Activated naive CD4-positive, alpha-beta T cell treated with anti-CD3 and anti-CD28 coated beads for 36 hours (primary cell): ENCODE measurements at places on chromosomes 4 and X. TPM values are rescaled to one million over a fixed set of nuclear protein-coding genes. Genes with fewer than 3 reads are reported as not detected.

Gene CXCR3
- total RNA-seq = 2.5 TPM

Gene DRP2
- 0.47 TPM for total RNA-seq

Gene GLRA2
- total RNA-seq = not detected

Gene NUP54
- total RNA-seq = 53.4 TPM

Gene EDA2R
- 5.8 TPM for total RNA-seq

Gene SPANXC
- total RNA-seq = not detected

Gene ENPEP
- not detected for total RNA-seq

Gene NIPAL1
- total RNA-seq = 2.0 TPM

Gene OTOP1
- total RNA-seq = not detected

- DNase-seq = no peak
- no peaks in the 10 kb centered on the region for H3K36me3 ChIP-seq
- H3K27ac ChIP-seq = no peak overlapping the region
Observed at GRCh38 chr4:66351761-66352160, 681.5 kb upstream of the EPHA5 start.

DNA sequence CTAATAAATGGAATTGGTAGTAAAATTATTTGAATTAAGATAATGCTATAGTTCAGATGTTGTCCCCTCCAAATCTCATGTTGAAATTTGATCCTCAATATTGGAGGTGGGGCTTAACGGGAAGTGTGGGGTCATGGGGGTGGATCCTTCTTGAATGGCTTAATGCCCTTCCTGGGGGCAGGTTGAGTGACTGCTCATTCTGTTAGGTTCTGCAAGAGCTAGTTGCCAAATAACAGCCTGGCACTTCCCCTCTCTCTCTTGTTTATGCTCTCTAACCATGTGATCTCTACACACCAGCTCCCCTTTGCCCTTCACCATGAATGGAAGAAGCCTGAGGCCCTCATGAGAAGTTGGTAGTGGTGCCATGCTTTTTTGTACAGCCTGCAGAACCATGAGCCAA lies 724.8 kb upstream of the FTHL17 start:
- H3K4me1 ChIP-seq = no peaks in the 10 kb centered on the region
- H3K27ac ChIP-seq = no peak overlapping the region
- H3K27me3 ChIP-seq = no peaks in the 10 kb centered on the region
- no peak for DNase-seq
- H3K36me3 ChIP-seq = no peaks in the 10 kb centered on the region

GRCh38 chr4:82543131-82543530 lies 18.7 kb downstream of the TMEM150C start:
- H3K27me3 ChIP-seq = peaks cover 11% of the 10 kb centered on the region
- no peak overlapping the region for H3K27ac ChIP-seq
- no peaks in the 10 kb centered on the region for H3K36me3 ChIP-seq
- H3K4me3 ChIP-seq = no peak overlapping the region
- H3K4me1 ChIP-seq = no peaks in the 10 kb centered on the region

DNA sequence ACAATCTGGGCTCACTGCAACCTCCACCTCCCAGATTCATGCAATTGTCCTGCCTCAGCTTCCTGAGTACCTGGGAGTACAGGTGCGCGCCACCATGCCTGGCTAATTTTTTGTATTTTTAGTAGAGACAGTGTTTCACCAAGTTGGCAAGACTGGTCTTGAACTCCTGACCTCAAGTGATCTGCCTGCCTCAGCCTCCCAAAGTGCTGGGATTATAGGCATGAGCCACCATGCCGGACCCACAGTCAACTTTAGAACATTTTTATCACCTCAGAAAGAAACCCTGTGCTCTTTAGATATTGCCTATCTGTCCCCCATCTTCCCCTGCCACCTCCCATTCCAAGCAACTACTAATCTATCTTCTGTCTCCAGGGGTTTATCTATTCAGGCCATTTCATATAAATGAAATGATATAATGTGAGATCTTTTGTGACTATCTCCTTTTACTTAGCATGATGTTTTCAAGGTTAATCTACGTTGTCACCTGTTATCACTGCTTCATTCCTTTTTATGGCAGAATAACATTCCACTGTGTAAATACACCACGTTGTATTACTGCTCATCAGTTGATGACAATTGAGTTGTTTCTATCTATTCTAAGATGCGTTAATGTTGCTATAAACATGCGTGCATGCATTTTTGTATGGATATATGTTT lies 44.3 kb upstream of the GALNT7 start:
- H3K4me3 ChIP-seq = no peak overlapping the region
- H3K36me3 ChIP-seq = no peaks in the 10 kb centered on the region

- no peak overlapping the region for H3K27ac ChIP-seq
- H3K27me3 ChIP-seq = no peaks in the 10 kb centered on the region
- no peaks in the 10 kb centered on the region for H3K36me3 ChIP-seq
- no peak overlapping the region for H3K4me3 ChIP-seq
- no peaks in the 10 kb centered on the region for H3K4me1 ChIP-seq
- no peak for DNase-seq
Observed at GRCh38 chr4:120850018-120850599, 72.4 kb downstream of the PRDM5 start.

DNA sequence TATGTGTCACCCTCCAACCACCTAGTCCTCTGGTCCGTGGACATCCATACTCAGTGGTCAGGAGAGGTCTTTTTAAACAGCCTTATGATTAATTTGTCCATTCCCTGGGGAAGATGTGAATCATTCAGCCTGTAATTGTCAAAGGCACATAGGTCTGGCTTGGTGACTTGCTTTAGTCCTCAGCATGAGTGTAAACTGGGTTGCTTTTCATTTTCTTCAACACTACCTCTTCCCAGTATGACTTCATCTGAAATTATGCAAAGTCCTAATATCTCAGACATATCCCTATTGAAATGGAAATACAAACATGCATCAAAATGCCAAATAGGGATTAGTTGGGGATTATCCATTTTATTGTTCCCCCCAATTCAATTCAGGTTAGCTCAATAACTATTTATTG lies 208.3 kb upstream of the AMOT start:
- no peaks in the 10 kb centered on the region for H3K4me1 ChIP-seq
- DNase-seq = no peak
- no peaks in the 10 kb centered on the region for H3K27me3 ChIP-seq

DNA sequence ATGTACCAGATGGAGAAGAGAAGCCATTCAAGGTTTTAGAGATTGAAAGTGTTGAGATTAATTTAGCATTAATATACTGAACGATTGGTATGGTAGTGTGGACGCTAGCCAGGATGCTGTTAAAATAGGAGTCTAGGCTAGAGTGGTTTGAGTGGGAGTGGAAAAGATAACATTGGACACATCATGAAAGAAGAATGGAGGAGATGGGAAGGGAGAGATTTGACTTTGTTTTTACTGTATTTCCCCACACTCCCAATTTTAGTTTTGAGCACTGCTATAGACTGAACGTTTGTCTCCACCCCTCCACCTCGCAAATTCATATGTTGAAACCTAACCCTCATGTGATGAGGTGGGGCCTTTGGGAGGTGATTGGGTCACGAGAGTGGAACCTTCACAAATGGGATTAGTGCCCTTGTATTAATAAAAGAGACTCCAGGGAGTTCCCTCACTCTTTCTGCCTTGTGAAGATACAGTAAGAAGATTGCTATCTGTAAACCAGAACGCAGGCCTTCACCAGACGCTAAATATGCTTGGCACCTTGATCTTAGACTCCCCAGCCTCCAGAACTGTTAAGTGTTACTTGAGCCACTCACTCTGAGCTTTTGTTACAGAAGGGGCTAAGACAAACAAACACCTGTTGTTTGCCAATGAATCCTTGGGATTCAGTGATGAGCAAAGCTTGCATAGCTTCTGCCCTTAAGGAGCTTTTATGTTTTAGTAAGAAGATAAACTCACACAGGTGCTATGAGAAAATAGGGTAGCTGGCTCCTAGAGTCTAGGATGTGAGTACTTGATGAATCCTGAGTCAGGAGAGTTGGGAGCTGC lies 25.8 kb downstream of the USP9X start:
- peak overlapping the region; percentile 63 for H3K27ac ChIP-seq
- H3K36me3 ChIP-seq = peaks cover 7% of the 10 kb centered on the region
- no peaks in the 10 kb centered on the region for H3K27me3 ChIP-seq
- no peak for DNase-seq
- H3K4me3 ChIP-seq = no peak overlapping the region

DNA sequence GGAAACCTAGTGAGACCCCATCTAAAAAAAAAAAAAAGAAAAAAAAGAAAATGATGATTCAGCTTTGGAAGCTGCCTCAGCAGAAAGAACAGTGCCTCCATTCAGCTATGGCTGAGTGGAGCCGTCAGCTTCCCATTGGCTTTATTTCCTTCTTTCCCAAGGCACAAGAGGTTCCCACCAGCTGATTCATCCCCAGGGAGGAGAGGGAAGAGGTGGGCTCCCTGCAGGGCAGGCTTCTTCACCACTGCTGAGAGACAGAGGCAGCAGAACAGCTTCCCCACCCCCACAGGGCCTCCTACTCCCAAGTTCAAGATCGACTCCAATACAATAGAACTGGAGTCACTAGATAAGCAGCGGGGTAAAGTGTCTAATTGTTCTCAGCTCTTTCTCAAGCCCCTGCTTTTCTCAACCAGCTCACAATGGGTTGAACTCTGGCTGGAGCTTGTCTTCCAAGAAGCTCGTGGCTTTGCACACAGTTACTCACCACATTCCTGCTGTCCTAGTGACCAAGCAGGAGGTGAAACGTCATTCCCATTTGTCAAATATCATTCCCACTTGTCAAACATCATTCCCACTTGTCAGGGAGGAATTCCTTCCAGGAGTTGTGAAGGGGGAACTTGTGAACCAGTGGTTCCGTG lies 47.8 kb downstream of the FHDC1 start:
- DNase-seq = no peak
- H3K36me3 ChIP-seq = no peaks in the 10 kb centered on the region
- no peaks in the 10 kb centered on the region for H3K27me3 ChIP-seq
- no peak overlapping the region for H3K4me3 ChIP-seq
- H3K27ac ChIP-seq = no peak overlapping the region

- peaks cover 4% of the 10 kb centered on the region for H3K27me3 ChIP-seq
- H3K4me1 ChIP-seq = no peaks in the 10 kb centered on the region
- DNase-seq = no peak
- peaks cover 2% of the 10 kb centered on the region for H3K36me3 ChIP-seq
Observed at GRCh38 chrX:470686-471085, 84.0 kb upstream of the PPP2R3B start.

- DNase-seq = no peak
- H3K36me3 ChIP-seq = peaks cover 8% of the 10 kb centered on the region
- no peaks in the 10 kb centered on the region for H3K27me3 ChIP-seq
Observed at GRCh38 chrX:47166126-47166525, 21.1 kb downstream of the RBM10 start.

- H3K4me1 ChIP-seq = peaks cover 7% of the 10 kb centered on the region
- DNase-seq = no peak
- H3K27ac ChIP-seq = no peak overlapping the region
- H3K27me3 ChIP-seq = no peaks in the 10 kb centered on the region
- no peaks in the 10 kb centered on the region for H3K36me3 ChIP-seq
Observed at GRCh38 chrX:17842769-17843525, 18.2 kb downstream of the RAI2 start.

DNA sequence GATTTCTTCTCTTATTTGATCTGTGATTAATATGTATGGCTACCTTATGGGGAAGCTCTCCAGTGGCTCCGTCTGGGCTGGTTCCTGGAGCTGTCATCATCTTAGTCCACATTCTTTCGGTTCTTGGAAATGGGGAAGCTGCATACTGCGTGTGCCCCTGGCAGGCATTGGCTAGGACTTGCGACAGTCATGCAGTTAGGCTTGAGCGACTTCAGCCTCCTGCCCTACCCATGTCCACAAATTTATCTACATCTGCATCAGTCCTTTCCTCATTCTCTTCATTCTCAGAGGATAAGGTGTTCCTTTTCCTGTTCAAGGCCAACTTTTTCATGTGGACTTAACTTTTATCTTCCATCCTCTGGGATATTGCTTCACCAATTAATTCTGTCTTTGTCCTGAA lies 214.2 kb downstream of the RELL1 start:
- no peak overlapping the region for H3K27ac ChIP-seq
- no peaks in the 10 kb centered on the region for H3K36me3 ChIP-seq
- no peak overlapping the region for H3K4me3 ChIP-seq
- no peaks in the 10 kb centered on the region for H3K4me1 ChIP-seq
- no peak for DNase-seq
- H3K27me3 ChIP-seq = peaks cover 8% of the 10 kb centered on the region
